Endothelial cell of umbilical vein (primary cell): ENCODE measurements at places on chromosomes 2 and 18.
A peak's percentile ranks its signal among the peaks of the same experiment; 100 is the strongest.

DNA sequence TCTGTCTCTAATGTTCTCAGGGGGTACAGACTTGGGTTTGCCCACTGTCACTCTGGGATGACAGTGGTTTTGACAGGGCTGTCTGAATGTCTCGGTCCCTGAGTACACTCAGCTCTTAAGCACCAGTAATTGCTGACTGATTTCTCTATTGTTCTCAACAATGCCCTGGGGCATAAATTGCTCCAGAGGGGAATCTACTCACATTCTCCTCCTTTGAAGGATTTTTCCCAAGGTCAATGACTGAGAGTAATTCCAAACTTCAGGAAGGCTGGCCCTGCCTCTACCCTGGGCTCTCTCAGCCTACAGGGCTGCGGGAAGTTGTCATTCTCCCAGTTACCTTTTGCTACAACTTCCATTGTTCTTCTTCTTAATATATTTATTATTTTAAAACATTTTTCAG is 36.5 kb downstream of the MC2R start:
- DNase-seq = no peak
- no peaks in the 10 kb centered on the region for H3K36me3 ChIP-seq
- H3K4me1 ChIP-seq = no peaks in the 10 kb centered on the region
- no peaks in the 10 kb centered on the region for H3K27me3 ChIP-seq

GRCh38 chr2:176917-177316 is 86.9 kb downstream of the SH3YL1 start:
- H3K27ac ChIP-seq = no peak overlapping the region
- H3K36me3 ChIP-seq = no peaks in the 10 kb centered on the region
- no peaks in the 10 kb centered on the region for H3K4me1 ChIP-seq
- DNase-seq = no peak

DNA sequence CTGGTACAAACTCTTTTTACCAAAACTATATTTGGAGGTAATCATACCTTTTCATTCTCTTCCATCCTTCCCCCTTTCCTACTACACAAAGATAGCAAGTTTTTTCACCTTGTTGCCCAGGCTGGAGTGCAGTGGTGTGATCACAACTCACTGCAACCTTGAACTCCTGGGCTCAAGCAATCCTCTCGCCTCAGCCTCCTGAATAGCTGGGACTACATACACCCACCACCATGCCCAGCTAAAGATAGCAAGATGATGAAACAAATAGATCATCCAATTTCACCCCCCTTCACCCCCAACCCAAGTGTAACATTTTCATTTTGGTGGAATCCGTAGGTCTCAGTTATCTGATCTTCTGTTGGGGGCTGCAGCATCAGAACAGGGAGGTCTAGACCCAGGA is 4.5 kb upstream of the STK11IP start:
- DNase-seq = no peak
- no peaks in the 10 kb centered on the region for H3K36me3 ChIP-seq
- no peaks in the 10 kb centered on the region for H3K27me3 ChIP-seq
- no peak overlapping the region for H3K4me3 ChIP-seq
- peaks cover 7% of the 10 kb centered on the region for H3K4me1 ChIP-seq

GRCh38 chr2:122683018-122683417 is 927.6 kb downstream of the TSN start:
- no peak overlapping the region for H3K27ac ChIP-seq
- H3K36me3 ChIP-seq = no peaks in the 10 kb centered on the region
- no peaks in the 10 kb centered on the region for H3K4me1 ChIP-seq
- no peak overlapping the region for H3K4me3 ChIP-seq
- H3K27me3 ChIP-seq = no peaks in the 10 kb centered on the region

- no peaks in the 10 kb centered on the region for H3K27me3 ChIP-seq
- no peak overlapping the region for H3K4me3 ChIP-seq
- DNase-seq = no peak
These were observed 57.4 kb upstream of the EPAS1 start for GRCh38 chr2:46239847-46240181.

DNA sequence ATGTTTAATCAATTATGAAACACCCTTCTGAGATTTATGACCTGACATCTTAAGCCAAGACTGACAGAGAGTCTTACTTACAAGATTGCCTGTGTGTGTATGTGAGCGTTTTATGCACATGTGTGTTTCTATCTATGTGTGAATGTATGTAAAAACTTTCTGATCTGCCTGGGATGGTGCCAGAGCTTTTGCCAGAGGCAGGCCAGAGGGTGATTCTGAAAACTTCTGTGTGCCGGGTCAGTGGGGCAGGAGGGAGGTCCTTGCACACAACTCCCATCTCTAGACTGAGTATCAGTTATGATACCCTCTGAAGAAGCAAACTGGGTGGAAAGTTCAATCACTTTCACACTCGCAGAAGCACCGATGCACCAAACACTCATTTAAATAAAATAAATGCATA is 335.0 kb upstream of the NT5C1B start:
- H3K4me1 ChIP-seq = no peaks in the 10 kb centered on the region
- H3K27ac ChIP-seq = no peak overlapping the region
- no peak for DNase-seq

DNA sequence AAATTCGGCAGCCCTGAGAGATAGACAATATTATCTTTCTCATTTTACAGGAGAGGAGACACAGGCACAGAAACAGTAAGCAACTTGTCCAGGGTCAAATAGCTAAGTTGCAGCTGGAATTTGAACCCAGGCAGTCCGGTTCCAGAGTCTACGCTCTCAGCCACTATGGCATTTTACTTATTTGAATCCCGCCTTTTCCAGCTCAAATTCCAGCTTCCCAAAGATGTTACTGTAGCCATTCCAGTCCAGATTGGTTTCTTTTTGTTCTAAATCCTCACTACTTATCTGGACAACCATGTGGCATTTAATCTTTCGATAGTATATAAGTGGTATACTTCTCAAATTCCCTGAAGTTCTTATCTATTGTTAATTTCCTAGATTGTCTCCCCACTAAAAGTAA is 125.7 kb downstream of the NBAS start:
- H3K27me3 ChIP-seq = no peaks in the 10 kb centered on the region
- DNase-seq = no peak
- no peaks in the 10 kb centered on the region for H3K4me1 ChIP-seq
- H3K4me3 ChIP-seq = no peak overlapping the region
- H3K36me3 ChIP-seq = no peaks in the 10 kb centered on the region
- no peak overlapping the region for H3K27ac ChIP-seq

DNA sequence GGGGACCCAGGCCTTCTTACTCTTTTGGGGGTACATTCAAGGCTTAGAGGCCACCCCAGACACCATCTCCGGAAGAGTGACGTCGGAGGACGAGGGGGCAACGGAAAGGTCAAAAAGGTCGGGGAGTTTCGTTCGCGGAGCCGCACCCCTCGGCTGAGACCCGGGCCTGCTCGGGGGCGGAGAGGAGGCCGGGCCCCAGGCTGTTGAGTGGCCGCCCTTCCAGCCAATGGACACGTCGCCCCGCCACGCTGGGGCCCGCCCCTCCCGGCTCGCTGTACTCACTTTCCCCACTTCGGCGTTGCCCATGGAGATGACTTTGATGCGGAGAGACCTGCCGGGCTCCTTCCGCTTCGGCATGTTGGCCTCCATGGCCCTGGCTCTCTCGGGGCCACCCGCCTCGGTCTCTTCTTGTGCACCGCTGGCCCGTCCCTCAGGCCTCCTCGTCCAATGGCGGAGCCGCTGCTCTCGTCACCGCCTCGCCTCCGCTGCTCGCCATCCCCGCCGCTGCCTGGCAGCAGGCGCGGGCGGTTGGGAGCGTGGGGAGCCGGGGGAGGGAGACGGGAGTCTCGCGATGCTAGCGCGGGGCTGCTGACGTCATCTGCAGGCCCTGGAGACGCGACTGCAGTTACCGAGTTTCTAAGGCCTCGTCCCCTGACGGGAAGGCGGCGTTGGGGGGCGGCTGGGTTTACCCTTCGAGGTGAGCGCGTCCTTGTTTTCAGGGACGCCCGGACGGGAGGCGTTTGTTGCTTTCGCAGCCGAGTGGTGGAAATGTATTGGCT is at the start of gene DNAJC27:
Gene DNAJC27, minus strand, starts transcription at position 420 of the 779 bp plus-strand sequence. Its CDS starts 51 bp downstream, at position 369.
- H3K27ac ChIP-seq = peak within 1 kb of the TSS; percentile 90
- peak; percentile 99 for DNase-seq
- H3K36me3 ChIP-seq = no peaks in the 10 kb centered on the region

- DNase-seq = no peak
- no peaks in the 10 kb centered on the region for H3K36me3 ChIP-seq
- no peak overlapping the region for H3K27ac ChIP-seq
- H3K4me3 ChIP-seq = no peak overlapping the region
These were observed 81.2 kb upstream of the TXNDC2 start for GRCh38 chr18:9804517-9805104.

DNA sequence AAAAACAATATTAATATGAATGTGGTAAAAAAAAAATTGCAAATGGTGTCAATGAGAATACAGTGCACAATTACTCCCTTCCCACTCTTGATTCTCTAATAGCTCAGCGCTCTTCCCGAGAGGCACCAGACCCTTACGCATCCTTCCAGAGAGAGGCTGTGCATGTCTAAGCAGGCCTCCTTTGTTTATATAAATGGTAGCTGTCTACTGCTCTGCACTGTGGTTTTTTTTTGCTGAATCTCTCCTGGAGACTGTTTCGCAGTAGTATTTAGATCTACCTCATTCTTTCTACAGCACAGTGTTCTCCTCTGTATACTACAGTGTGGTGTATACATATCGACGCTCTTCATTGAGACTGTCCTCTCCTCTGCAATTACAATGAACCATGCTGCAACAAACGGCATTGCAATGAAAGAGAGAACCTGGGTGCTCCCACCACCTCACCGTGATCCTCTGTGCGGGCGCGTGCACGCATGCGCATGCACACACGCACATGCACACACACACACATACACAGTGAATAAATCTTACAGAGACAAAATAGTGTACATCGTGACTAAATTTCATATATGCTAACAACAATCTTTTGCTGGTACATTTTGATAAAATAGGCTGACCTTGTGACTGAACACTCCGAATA is 19.4 kb downstream of the SEPTIN10 start:
- peaks cover 5% of the 10 kb centered on the region for H3K36me3 ChIP-seq
- no peak overlapping the region for H3K4me3 ChIP-seq
- no peak overlapping the region for H3K27ac ChIP-seq

- no peaks in the 10 kb centered on the region for H3K27me3 ChIP-seq
- no peaks in the 10 kb centered on the region for H3K36me3 ChIP-seq
- no peaks in the 10 kb centered on the region for H3K4me1 ChIP-seq
- no peak overlapping the region for H3K27ac ChIP-seq
These were observed 188.6 kb downstream of the CD226 start for GRCh38 chr18:69759046-69759445.

DNA sequence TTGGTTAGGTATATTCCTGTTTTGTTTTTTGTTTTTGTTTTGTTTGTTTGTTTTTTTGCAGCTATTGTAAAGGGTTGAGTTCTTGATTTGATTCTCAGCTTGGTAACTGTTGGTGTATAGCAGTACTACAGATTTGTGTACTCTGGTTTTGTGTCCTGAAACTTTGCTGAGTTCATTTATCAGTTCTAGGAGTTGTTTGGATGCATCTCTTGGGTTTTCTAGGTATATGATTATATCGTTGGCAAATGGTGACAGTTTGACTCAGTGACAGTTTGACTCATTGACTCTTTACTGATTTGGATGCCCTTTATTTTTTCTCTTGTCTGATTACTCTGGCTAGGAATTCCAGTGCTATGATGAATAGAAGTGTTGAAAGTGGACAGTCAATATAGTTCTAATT is 53.7 kb downstream of the APLF start:
- DNase-seq = no peak
- no peak overlapping the region for H3K4me3 ChIP-seq
- no peaks in the 10 kb centered on the region for H3K36me3 ChIP-seq

GRCh38 chr2:197205585-197206215 is 104.9 kb downstream of the ANKRD44 start:
- no peaks in the 10 kb centered on the region for H3K27me3 ChIP-seq
- no peak overlapping the region for H3K4me3 ChIP-seq
- DNase-seq = no peak
- no peak overlapping the region for H3K27ac ChIP-seq
- H3K36me3 ChIP-seq = no peaks in the 10 kb centered on the region
- no peaks in the 10 kb centered on the region for H3K4me1 ChIP-seq

GRCh38 chr2:3839476-3839875 is 136.1 kb downstream of the DCDC2C start:
- H3K27ac ChIP-seq = no peak overlapping the region
- H3K4me1 ChIP-seq = no peaks in the 10 kb centered on the region
- no peak for DNase-seq
- H3K4me3 ChIP-seq = no peak overlapping the region
- H3K27me3 ChIP-seq = no peaks in the 10 kb centered on the region
- no peaks in the 10 kb centered on the region for H3K36me3 ChIP-seq

DNA sequence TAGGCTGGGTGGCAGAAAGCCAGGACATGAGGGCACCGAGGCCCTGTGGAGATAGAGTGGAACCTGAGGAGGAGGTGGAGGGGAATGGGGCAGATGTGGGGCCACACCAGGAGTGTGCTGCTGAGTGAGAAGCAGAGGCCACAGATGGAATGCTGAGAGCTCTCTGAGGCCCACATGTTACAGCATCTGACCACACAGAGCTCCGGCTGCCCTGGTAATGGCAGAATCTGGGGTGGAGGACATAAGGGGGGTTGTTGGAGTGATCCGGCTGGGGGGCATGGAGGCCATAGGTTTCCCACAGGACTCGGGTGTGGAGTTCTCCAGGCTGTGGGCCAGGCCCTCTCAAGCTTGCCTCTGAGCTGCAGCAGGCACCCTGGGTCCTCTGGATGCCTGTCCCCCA is 3.8 kb downstream of the MZT2B start:
- DNase-seq = no peak
- no peak overlapping the region for H3K27ac ChIP-seq
- H3K4me1 ChIP-seq = peaks cover 6% of the 10 kb centered on the region
- H3K27me3 ChIP-seq = no peaks in the 10 kb centered on the region

GRCh38 chr2:143251681-143252080 is 122.5 kb downstream of the ARHGAP15 start:
- no peak overlapping the region for H3K27ac ChIP-seq
- no peak overlapping the region for H3K4me3 ChIP-seq
- H3K36me3 ChIP-seq = no peaks in the 10 kb centered on the region
- DNase-seq = no peak
- H3K4me1 ChIP-seq = no peaks in the 10 kb centered on the region

GRCh38 chr18:33404244-33404873 is 36.2 kb downstream of the CCDC178 start:
- H3K27me3 ChIP-seq = no peaks in the 10 kb centered on the region
- H3K4me1 ChIP-seq = no peaks in the 10 kb centered on the region
- DNase-seq = peak; percentile 2
- no peak overlapping the region for H3K4me3 ChIP-seq
- H3K36me3 ChIP-seq = no peaks in the 10 kb centered on the region

DNA sequence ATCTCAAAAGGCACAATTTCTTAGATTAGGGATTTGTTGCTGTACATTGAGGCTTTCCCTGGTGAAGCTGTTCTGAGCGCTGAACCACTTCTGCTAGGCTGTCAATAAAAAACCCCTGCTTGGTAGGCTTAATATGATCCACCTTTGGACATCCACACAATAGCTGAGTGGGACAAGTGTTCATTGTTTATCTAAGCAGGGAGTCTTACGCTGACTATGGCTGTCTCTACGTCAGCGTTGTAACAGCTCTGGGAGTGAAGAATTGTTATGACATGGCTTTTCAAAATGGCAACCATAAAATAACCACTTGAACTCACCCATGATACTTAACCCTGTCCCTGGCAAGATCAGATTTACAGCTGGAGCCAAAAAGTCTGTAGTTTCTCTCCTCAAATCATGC is 111.5 kb upstream of the SULT1C3 start:
- H3K4me1 ChIP-seq = no peaks in the 10 kb centered on the region
- H3K27ac ChIP-seq = no peak overlapping the region
- H3K36me3 ChIP-seq = no peaks in the 10 kb centered on the region
- no peaks in the 10 kb centered on the region for H3K27me3 ChIP-seq
